ENCODE measurements at places on chromosomes 7 and 10. TPM values are rescaled to one million over a fixed set of nuclear protein-coding genes. Genes with fewer than 3 reads are reported as not detected.

Gene ABCB4
- total RNA-seq, result 0.60 TPM

Gene HMX2
- not detected for total RNA-seq

Gene ELN
- 0.70 TPM for total RNA-seq

Gene AKR1C3
- 6.1 TPM for total RNA-seq

Gene ZNF488
- 0.44 TPM for total RNA-seq

Gene SLIT1
- 3.2 TPM for total RNA-seq

Gene TFR2
- total RNA-seq, result 3.1 TPM

Gene TTYH3
- total RNA-seq, result 145 TPM

Gene TMEM184A
- 4.5 TPM for total RNA-seq

Gene OR2A1
- total RNA-seq, result not detected

Gene LIPM
- total RNA-seq, result not detected
